ENCODE measurements at places on chromosomes 11 and 22. TPM values are rescaled to one million over a fixed set of nuclear protein-coding genes. Genes with fewer than 3 reads are reported as not detected.

DNA sequence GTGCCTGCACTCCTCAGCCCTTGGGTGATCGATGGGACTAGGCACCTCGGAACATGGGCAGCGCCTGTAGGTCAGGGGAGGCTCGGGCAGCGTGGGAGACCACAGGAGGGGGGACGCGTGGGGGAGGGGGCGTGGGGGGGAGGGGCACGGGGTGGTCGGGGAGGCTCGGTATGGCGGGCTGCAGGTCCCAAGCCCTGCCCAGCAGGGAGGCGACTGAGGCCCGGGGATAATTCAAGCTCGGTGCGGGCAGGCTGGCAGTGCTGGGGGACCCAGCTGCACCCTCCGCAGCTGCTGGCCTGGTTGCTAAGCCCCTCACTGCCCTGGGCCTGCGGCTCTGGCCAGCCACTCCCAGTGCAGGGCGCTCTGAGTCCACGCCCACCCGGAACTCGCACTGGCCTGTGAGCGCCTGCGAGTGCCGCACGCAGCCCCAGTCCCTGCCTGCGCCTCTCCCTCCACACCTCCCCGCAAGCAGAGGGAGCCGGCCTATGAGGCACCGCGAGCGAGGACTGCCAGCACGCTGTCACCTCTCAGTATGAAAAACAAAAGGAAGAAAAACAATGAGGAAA, 1698.3 kb upstream of the RAG2 start:
- no peak overlapping the region for H3K4me3 ChIP-seq
- no peaks in the 10 kb centered on the region for H3K4me1 ChIP-seq
- H3K27me3 ChIP-seq = no peaks in the 10 kb centered on the region
- H3K27ac ChIP-seq = no peak overlapping the region
- H3K36me3 ChIP-seq = no peaks in the 10 kb centered on the region
- no peak for DNase-seq

GRCh38 chr22:46812788-46813187, 50.3 kb downstream of the TBC1D22A start:
- H3K27me3 ChIP-seq = no peaks in the 10 kb centered on the region
- H3K36me3 ChIP-seq = no peaks in the 10 kb centered on the region
- DNase-seq = no peak

- H3K27me3 ChIP-seq = no peaks in the 10 kb centered on the region
- H3K4me3 ChIP-seq = no peak overlapping the region
- no peak overlapping the region for H3K27ac ChIP-seq
- no peaks in the 10 kb centered on the region for H3K4me1 ChIP-seq
- no peak for DNase-seq
Observed at GRCh38 chr11:123034597-123034996, 27.3 kb downstream of the HSPA8 start.

Gene GNG3
- total RNA-seq = 2.8 TPM

- no peaks in the 10 kb centered on the region for H3K4me1 ChIP-seq
- no peaks in the 10 kb centered on the region for H3K36me3 ChIP-seq
- DNase-seq = no peak
Observed at GRCh38 chr22:29083933-29084591, 11.2 kb downstream of the KREMEN1 start.

Gene PANX2
- 0.27 TPM for total RNA-seq

DNA sequence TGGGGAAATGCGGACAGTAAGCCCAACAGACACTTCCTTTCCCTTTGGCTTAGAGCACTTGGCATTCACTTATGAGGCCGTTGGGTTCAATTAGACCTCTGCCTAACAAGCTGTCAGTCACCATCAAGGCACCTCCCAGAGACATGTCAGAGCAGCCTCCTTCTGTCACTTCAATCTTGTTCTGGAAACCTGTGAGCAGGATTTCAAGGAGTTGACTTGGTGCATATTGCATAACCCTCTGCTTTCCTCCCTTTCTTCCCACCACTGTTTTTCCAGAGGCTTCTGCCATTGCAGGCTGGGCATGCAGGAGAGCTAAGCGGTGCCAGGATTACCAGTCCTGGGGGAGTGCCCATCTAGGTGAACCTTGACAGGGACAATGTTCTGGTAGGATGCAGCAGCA, 484.2 kb upstream of the LRRC4C start:
- no peaks in the 10 kb centered on the region for H3K27me3 ChIP-seq
- no peaks in the 10 kb centered on the region for H3K4me1 ChIP-seq

DNA sequence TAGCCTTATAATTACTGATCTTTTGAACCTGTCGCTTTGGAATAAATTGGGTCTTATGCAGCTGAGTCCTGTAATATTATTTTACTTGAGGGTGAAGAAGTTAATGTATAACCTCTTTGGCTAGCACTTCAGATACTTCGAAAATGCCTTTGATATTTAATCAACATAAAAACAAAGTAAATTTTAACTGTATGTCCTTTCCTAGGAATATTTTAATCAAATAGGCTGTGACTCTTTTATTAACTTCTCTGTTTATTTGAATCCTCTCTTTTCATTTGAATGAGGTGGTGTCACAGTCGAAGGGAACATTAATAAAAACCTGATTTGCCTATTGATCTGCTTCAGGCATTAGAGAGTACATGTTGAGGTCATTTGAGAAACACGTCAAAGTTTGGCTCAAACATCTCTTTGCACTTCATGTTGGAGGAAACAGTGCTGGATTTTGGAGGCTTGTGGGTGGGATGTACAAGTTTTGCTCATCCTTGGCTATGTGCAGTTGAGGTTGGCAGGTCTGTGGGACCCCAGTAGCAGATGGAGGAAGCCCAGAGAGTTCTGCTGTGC, 143.6 kb downstream of the NCAM1 start:
- H3K27me3 ChIP-seq = no peaks in the 10 kb centered on the region
- no peaks in the 10 kb centered on the region for H3K4me1 ChIP-seq
- no peak for DNase-seq
- H3K36me3 ChIP-seq = no peaks in the 10 kb centered on the region
- H3K27ac ChIP-seq = no peak overlapping the region
- H3K4me3 ChIP-seq = no peak overlapping the region

Gene GGT5
- total RNA-seq = 26.5 TPM

Gene RFPL2
- total RNA-seq = not detected

Gene IRAG1
- 153 TPM for total RNA-seq

GRCh38 chr11:101996111-101996510, 51.1 kb upstream of the CFAP300 start:
- H3K27ac ChIP-seq = no peak overlapping the region
- DNase-seq = no peak
- peaks cover 3% of the 10 kb centered on the region for H3K36me3 ChIP-seq
- no peaks in the 10 kb centered on the region for H3K27me3 ChIP-seq
- no peaks in the 10 kb centered on the region for H3K4me1 ChIP-seq

DNA sequence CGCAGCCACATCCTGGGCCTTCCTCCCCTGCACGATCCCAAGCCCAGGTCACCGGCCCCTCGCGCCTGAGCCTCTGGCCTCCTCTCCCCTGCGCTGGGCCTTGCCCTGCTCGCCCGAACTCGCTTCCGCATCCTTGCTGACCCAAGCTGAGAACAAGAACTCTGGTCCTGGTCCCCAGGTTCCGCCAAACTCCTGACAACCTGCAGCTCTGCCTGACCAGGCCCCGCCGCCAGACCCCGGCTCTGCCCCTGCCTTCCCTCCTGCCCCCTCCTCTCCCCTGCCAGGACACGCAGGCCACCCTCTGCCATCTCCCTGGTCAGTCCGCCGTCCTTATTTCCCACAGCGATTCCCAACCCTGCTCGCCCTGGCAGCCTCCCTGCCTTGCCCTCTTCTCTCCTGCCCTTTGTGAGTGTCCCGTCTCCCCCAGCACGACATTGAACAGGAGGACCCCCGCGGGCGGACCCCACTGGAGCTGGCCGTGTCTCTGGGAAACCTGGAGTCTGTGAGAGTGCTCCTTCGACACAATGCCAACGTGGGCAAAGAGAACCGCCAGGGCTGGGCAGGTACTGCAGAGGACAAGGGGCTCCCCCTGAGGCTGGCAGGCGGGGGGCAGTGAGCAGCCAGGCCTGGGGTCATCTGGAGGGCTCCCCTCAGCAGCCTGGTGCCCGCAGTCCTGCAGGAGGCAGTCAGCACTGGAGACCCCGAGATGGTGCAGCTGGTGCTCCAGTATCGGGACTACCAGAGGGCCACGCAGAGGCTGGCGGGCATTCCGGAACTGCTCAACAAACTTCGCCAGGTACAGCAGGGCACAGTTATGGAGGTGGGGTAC, 762 bp downstream of the ANKRD13D start:
- peaks cover 35% of the 10 kb centered on the region for H3K4me1 ChIP-seq
- H3K27me3 ChIP-seq = no peaks in the 10 kb centered on the region
- peak; percentile 74 for DNase-seq
- peak overlapping the region; percentile 95 for H3K27ac ChIP-seq
- peaks cover 14% of the 10 kb centered on the region for H3K36me3 ChIP-seq

DNA sequence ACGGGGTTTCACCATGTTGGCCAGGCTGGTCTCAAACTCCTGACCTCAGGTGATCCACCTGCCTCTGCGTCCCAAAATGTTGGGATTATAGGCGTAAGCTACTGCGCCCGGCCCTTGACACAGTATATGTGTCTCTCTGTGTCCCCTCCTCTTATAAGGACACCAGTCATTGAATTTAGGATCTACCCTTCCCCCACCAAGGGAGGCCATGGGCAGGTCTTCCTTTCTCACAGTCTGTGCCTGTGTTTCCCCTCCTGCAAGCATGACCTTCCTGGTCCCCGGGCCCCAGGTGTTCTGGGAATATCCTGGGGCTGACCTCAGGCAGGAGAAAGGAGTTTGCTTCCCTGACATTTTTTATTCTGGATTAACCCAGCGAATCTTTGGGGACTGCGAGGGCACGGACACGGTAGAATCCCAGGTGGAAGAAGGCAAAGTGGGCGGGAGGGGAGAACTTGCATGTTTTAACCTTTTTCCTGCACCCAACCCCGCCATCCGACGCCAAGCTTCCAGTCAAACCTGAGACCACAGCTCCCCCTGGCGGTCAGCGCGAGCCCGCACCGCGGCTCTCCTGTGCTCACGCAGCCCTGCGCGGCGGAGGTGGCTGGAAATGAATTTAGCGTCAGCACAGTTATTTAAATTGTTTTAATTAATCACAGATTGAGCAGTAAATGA, 42.1 kb upstream of the ISX start:
- no peaks in the 10 kb centered on the region for H3K27me3 ChIP-seq
- no peak for DNase-seq
- no peak overlapping the region for H3K27ac ChIP-seq
- H3K4me1 ChIP-seq = no peaks in the 10 kb centered on the region
- H3K36me3 ChIP-seq = no peaks in the 10 kb centered on the region
- H3K4me3 ChIP-seq = no peak overlapping the region

Gene DBX1
- total RNA-seq = not detected

GRCh38 chr22:33572086-33572485, 348.2 kb downstream of the LARGE1 start:
- H3K27ac ChIP-seq = no peak overlapping the region
- no peaks in the 10 kb centered on the region for H3K36me3 ChIP-seq
- H3K27me3 ChIP-seq = no peaks in the 10 kb centered on the region
- H3K4me1 ChIP-seq = peaks cover 23% of the 10 kb centered on the region
- no peak overlapping the region for H3K4me3 ChIP-seq
- no peak for DNase-seq

Gene CCDC81
- 0.66 TPM for total RNA-seq

Gene DGCR8
- 15.3 TPM for total RNA-seq

Gene AHNAK
- 1,294 TPM for total RNA-seq

- H3K27me3 ChIP-seq = no peaks in the 10 kb centered on the region
- no peak for DNase-seq
- no peak overlapping the region for H3K4me3 ChIP-seq
- H3K27ac ChIP-seq = no peak overlapping the region
- peaks cover 32% of the 10 kb centered on the region for H3K36me3 ChIP-seq
Observed at GRCh38 chr11:102216433-102217075, 100.7 kb upstream of the BIRC3 start.

DNA sequence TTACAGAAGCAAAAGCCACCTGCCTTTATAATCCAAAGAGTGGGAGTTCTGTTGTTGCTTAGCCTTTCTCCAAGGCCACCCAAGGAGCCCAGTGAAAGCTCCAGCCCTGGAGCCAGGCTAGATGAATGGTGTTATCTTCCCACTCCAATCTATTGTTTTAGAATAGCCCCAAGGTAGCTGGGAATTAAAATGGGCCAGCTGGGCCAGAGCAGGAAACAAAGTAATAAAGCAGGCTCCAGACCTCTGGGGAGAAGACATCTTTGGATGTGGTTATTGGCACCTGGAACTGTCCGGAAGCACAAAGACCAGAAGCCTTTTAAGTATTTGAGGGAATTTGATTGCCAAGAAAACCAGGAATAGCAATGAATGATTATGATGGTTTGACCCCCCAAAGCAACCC, 8.8 kb downstream of the C11orf96 start:
- no peak overlapping the region for H3K27ac ChIP-seq
- H3K4me1 ChIP-seq = no peaks in the 10 kb centered on the region
- H3K27me3 ChIP-seq = no peaks in the 10 kb centered on the region
- no peaks in the 10 kb centered on the region for H3K36me3 ChIP-seq
- no peak for DNase-seq

DNA sequence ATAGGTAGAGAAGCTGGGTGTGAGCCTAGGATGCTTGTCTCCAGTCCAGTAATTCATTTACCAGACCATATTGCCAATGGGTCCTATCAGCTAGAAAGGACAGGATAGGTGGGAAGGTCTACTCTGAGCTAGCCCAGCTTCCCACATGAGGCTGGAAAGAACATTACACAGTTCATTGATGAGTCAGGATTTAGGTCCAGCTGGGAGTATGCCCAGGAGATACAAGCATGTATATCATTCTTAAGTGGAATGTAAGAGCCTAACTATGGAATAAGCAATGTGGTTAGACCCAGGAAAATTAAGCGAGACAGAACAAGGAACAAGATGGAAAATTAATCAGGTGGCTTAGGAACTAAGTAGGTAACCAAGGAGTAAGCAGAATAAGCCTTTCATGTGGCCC, 59.0 kb upstream of the TBCEL start:
- H3K27me3 ChIP-seq = no peaks in the 10 kb centered on the region
- H3K4me1 ChIP-seq = no peaks in the 10 kb centered on the region
- H3K4me3 ChIP-seq = no peak overlapping the region
- DNase-seq = no peak
- no peaks in the 10 kb centered on the region for H3K36me3 ChIP-seq
- no peak overlapping the region for H3K27ac ChIP-seq

GRCh38 chr11:117915672-117916235, 13.4 kb downstream of the TMPRSS13 start:
- H3K36me3 ChIP-seq = no peaks in the 10 kb centered on the region
- peak; percentile 34 for DNase-seq
- no peak overlapping the region for H3K4me3 ChIP-seq
- no peaks in the 10 kb centered on the region for H3K4me1 ChIP-seq

Measured in sigmoid colon (tissue), 7 donors.